Activated T-helper 2 cell treated with anti-CD3 and anti-CD28 coated beads, Interferon-gamma antibody, Interleukin-2, Interleukin-4, amounts not matched to agents 10 μg/mL and 5 μg/mL and 100 μg/mL, durations not matched to agents 14 hours and 24 hours and 36 hours (primary cell): ENCODE measurements at places on chromosomes 1 and 21.

DNA sequence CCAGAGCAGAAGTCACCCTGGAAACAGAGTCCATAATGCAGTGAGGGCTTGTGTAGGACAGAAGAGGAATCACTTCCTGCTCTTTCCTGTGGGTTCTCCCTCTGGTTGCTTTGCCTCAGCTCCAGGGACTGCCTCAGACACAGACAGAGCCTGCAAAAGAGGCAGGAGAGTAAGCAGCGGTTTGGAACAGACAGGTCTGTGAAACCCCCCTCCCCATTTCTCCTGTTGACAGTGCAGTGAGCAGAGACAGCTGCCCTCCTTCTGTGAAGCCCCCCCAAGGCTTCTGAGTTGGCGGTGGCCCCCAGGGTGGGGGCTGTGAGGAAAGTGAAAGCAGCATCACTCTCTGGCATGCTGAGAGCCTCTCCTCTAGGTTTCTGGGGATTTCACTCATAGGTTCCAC, 53.0 kb downstream of the MAB21L3 start:
- peak; percentile 1 for DNase-seq

GRCh38 chr1:117561551-117561950, 44.3 kb upstream of the TENT5C start:
- peak; percentile 5 for DNase-seq

DNA sequence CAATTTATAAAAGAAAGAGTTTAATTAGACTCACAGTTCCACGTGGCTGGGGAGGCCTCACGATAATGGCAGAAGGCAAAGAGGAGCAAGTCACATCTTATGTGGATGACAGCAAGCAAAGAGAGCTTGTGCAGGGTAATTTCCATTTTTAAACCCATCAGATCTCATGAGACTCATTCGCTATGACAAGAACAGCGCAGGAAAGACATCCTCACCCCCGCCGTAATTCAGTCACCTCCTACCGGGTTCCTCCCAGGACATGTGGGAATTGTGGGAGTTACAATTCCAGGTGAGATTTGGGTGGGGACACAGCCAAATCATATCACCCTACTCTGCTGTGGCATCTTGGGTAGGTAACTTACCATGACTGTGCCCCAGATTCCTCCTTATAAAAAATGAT, 79.8 kb downstream of the AK5 start:
- DNase-seq: no peak

- no peak for DNase-seq
These were observed 38.7 kb upstream of the CNTN2 start for GRCh38 chr1:205004351-205004750.

DNA sequence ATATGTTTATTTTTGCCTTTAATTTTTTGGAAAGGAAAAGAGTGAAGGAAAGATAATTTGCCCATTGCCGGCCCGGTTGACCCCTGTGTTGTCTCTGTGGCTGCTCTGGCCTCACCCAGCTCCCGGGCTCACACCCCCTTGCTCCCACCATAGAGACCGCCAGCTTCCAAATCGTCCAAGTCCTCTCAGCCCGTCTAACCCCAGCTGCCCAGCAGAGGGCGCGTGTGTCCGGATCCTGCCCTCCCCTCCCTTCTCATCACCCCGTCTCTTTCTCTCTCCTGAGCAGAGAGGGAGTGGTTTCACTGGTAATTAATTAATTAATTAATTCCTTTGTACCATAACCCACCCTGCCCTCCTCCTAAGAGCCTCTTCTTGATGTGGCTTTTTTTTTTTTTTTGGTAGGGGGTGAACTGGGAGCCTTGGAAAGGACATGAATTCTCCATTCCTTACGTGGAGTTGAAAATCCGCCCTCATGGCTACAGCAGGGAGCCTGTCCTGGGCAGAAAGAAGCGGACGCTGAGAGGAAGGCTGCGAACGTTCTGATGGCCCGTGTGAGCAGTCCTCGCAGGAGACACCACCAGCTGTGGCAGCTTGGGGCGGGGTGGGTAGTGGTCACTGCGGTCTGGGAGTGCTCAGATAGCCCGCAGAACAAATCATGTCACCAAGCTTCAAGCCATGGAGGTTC, 45.9 kb downstream of the KIAA0040 start:
- DNase-seq: peak; percentile 45

DNA sequence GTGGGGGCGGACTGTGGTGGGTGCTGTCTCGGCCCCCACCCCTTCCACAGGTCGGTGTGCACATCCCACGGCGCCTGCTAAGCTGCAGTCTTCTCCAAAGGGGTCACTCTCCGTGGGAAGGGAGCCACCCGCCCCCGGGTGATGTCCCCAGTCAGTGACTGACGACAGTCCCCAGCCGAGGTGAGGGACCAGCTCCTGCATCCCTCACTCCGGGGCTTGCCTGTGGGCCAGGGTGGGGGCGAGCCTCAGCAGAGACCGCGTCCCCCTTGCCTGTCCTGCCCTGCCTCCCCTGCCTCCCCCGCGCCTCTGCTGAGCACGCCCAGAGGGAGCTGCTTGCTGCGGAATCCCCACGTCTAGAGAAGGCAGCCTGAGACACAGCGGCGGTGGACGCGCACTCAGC, 35.9 kb upstream of the PDE9A start:
- no peak for DNase-seq

- no peak for DNase-seq
These were observed 272.6 kb upstream of the SGIP1 start for GRCh38 chr1:66261364-66261763.

DNA sequence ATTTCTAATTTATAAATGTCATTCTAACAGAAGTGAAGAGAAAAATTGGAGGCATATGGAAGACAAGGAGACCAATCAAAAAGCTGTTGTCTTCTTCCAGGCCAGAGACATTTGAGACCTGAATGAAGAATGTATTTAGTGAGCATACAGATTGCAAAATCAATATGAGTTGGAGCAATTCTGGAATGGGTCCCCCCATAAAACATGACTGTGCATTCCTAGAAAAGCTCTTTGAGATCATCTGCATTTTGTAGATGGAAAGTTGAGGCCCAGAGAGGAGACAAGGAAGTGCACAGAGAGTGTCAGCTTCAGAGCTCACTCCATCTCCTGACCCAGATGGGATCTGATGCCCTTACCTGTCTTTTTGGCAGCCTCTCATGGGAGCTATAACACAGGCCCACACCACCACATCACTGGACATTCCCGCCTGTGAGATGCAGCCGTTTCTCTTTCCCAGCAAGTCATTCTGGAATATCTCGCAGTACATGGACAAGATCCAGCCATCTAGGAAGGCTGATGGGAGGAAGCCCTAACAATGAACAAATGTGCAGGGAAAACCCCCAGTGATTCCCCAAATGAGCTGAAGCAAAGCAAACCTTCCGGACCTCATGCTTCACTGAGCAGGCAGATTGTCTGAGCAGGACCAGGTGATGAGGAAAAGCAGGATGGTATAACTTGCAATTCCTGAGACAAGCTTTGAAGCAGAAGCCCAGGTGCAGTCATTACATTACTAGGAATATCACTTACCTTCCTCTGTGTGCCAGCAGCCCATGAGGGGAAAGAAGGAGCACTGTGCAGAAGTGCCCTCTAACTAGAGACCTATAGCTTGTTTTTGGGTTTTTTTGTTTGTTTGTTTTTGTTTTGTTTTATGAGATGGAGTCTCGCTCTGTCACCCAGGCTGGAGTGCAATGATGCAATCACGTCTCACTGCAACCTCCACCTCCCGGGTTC, 445.6 kb downstream of the PLPP3 start:
- DNase-seq: no peak

GRCh38 chr1:21024918-21025317, 151.8 kb downstream of the EIF4G3 start:
- no peak for DNase-seq

DNA sequence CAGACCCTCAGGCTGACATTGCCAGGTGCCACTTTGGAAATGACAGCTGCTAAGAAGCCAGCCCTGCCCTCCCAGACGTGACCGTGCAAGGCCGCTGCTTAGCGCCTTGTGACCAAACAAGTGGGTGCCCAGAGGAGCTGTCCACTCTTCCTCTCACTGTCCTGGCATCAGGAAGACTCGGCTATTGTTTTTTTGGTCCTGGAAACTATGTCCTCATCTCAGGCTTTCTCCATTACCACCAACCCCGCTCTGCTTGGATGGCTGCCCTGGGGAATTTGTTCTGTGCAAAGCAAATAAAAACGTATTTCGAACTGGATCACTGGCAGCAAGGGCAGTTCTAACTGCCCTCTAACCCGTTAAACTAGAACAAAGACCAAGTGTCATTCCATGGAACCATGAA, 13.7 kb upstream of the TENT5C start:
- no peak for DNase-seq

- DNase-seq: no peak
These were observed 48.8 kb upstream of the WASF2 start for GRCh38 chr1:27538793-27539192.

GRCh38 chr21:29258626-29259338, 39.9 kb upstream of the BACH1 start:
- DNase-seq: no peak

GRCh38 chr1:94395748-94396309, 22.4 kb upstream of the ABCD3 start:
- no peak for DNase-seq

- DNase-seq: no peak
These were observed 30.9 kb downstream of the SLC27A3 start for GRCh38 chr1:153805886-153806719.

DNA sequence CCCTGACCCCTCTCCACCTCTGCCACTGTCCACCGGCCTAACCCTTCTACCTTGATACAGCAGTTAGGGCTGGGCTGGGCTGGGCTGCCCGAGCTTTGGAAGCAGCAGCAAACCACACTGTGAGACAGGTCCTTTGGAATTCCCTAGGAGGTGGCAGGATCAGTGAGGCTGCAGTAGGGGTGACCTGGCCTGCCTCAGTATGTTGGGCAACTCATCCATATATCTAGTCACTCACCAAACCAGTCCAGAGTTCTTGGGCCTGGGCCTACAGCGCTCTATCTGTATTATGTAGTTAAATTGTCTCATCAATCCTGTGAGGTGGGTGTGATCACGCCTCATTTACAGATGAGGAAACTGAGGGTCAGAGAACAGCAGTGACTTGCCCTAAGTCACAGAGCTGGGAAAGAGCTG, 13.3 kb upstream of the SYNC start:
- DNase-seq: no peak

DNA sequence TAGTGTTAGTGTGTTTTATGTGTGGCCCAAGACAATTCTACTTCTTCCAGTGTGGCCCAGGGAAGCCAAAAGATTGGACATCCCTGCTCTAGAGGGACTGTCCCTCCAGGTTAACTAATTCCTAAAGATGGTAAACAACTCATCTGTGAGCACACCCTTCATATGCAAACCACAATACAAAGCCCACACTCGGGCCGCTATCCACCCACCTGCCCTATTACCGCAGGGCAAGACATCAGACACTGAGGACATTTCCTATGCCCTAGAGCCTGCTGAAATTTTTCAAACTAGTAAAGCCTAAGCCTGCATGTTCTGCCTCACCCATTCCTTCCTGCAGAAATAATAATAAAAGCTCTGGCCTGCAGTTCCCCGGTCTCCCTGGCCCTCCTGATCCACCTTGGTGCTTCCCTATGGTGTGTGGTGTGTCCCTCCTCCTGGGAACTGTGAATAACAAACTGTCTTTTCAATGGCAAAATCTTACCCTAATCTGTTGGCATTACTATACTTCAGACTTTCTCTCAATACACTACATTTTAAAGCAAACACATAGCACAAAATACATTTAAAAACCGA, 39.3 kb upstream of the NTPCR start:
- DNase-seq: no peak

DNA sequence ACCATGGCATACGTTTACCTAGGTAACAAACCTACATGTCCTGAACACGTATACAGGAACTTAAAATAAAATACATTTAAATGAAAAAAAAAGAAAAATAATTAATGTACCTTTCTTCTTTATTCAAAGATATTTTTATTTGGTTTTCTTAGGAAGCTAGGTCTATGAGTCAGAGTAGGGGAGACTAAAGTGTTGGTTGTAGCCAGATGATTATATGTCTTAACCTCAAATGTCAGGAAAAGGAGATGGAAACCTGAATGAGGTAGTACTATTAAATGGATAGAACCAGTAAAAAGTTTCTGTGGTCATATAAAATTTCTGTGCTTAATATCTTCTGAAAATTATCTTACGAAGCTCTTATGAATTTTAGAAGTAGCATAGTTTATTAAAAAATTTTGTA, 275.8 kb downstream of the KCTD3 start:
- DNase-seq: no peak

- no peak for DNase-seq
These were observed 484.3 kb downstream of the CAMTA1 start for GRCh38 chr1:7269525-7269924.

DNA sequence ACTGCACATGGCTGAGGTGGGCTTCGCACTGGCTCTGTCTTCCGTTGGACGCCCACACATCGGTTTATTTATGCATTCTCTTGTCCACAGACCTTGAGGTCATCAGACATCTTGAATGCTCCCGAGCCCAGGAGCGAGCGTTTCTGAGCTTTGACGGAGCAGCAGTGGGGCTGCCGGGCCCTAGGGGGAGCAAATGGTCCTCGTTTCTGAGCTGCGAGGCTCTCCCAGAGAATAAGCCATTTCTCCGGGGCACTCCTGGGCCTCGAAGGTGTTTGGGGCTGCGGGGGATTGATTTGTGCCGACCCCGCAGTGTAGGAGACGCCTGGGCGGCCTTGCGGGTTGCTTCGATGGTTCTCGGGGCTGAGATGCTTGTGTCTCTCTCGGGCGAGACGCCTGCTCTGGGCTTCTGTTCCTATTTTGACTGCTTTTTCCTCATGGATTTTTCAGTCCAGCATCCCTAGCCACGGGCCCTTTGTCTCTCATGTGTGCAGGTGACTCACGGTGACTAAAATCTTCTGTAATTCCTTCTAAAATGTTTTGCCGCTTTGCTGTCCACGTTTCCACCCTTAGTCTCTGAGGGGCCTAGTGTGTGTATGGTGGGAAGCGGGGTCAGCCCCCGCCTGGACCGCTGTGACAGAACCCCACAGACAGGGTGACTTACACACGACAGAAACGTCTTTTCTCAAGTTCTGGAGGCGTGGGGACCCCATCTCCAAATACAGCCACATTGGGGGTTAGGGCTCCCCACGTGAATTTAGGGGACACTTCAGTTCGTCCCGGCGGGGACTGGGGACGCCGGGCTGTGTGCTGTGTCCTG, 62.1 kb downstream of the FAAP20 start:
- DNase-seq: no peak

- DNase-seq: no peak
These were observed 55.5 kb downstream of the EDN2 start for GRCh38 chr1:41428738-41429640.

DNA sequence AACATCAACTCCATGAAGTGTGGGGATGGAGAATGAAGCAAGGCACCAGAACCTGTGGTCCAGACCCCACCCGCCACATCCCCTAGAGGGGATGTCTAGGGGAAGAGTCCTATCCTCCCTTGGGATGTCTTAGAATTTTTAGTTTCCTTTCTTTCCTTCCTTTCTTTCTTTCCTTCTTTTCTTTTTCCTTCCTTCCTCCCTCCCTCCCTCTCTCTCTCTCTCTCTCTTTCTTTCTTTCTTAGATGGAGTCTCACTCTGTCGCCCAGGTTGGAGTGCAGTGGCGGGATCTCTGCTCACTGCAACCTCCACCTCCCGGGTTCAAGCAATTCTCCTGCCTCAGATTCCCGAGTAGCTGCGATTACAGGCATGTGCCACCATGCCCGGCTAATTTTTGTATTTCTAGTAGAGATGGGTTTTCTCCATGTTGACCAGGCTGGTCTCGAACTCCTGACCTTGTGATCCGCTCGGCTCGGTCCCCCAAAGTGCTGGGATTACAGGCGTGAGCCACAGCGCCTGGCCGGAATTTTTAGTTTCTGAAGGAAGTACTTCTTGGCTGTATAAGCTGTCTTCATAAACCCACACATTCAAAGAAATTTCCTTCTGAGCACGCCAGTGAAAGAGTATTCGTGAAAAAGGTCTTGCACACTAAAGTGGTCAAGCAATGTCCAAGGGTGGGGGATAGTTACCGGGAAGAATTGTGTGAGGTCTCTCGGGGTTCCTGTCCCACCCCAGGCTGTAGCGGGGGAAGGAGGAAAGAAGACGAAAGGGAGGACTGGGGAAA, 20.8 kb upstream of the LEFTY2 start:
- DNase-seq: no peak
